ENCODE measurements at places on chromosomes 7 and 10. TPM values are rescaled to one million over a fixed set of nuclear protein-coding genes. Genes with fewer than 3 reads are reported as not detected.

Gene TMEM273
- 35.1 TPM for total RNA-seq

Gene HTRA1
- total RNA-seq = 123 TPM

DNA sequence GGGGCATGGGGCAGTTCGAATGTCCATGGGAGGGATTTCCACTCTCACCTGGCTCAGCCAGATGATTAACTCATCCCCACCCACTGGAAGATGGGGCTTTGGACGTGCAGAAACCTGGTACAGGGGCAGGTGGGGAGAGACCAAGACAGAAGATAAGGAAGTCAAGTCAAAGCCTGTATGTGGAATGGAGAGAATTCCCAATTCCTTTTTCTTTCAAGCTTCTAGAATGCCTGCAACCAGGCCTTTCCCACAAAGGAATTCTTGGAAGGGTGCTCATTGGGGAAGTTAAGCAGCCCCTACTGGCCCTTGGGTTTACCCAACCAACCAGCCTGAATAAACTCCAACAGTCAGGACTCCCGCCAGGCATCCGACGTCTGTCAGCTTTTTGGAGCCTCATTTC lies 39.1 kb downstream of the CCM2 start:
- no peak for DNase-seq

Gene KCND2
- 0.40 TPM for total RNA-seq

Gene COL13A1
- total RNA-seq = 1.0 TPM

DNA sequence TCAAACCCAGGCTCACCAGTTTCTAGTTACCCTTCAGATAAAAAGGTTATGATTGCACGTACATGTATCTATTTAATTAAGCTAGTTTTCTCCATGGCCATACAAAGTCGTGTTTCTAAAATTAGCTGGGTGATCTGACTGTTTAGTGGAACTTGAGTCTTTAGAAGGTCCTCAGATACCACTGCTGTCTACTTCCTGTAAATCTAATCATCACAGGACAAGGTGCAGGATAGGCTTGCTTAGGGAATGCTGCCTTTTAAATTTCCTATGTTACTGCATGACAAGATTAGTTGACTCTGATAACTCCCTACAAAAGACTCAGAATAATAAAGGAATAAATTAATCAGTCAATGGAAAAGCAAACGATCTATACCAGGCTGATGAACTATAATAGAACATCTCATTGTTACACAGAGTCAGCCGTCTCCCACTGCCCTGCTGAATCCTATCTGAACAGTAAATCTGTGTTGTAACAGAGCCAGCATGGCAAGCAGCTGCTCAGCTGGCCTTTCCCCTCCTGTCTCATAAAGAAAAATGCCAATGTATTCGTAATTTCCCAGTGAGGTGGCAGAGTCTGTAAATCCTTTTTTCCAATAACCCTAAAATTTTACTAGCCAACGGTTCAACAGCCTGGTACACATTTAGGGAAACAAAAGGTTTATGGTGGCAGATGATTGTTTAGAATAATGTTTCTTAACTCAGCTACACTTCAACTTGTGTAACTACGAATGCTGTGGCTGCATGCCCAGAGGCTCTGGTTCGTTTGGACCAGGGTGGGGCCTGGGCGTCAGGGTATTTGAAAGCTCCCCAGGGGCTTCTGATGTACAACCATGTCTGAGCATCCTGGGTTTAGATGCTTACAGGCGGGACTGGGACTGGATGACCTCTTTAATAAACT lies 318.0 kb downstream of the PAXIP1 start:
- no peak for DNase-seq
